ENCODE measurements at places on chromosomes 7 and 10. TPM values are rescaled to one million over a fixed set of nuclear protein-coding genes. Genes with fewer than 3 reads are reported as not detected.

The LRRN3 gene
- total RNA-seq, result 0.18 TPM

The HPS6 gene
- total RNA-seq, result 38.6 TPM

The NEURL1 gene
- not detected for total RNA-seq

The REPIN1 gene
- total RNA-seq, result 48.1 TPM

The CRYGN gene
- total RNA-seq, result not detected

Data from cardiac atrium fibroblast (primary cell).